CD4-positive, alpha-beta T cell treated with Interleukin-6 for 4 hours (primary cell): ENCODE measurements at places on chromosomes 1 and 21.

DNA sequence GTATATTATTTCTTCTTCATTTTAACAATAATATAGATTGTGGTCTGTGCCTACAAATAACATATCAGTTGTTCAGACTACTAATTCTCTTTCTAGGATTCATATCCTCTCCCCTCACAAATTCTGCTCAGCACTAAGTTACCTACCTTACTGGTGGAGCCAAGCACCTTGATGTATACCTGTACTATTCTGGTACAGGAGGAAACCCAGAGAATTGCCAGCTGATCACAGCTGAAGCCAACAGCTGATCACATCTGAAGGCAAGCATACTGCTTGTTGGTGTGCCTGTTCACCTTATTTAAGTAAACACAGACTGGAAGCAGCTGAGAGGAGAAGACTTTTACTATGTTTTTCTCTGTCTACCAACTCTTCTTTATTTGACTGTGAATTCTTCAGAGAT lies 101.8 kb downstream of the PBX1 start:
- DNase-seq, result no peak

GRCh38 chr1:38803647-38804046 lies 55.9 kb downstream of the RRAGC start:
- DNase-seq, result no peak

DNA sequence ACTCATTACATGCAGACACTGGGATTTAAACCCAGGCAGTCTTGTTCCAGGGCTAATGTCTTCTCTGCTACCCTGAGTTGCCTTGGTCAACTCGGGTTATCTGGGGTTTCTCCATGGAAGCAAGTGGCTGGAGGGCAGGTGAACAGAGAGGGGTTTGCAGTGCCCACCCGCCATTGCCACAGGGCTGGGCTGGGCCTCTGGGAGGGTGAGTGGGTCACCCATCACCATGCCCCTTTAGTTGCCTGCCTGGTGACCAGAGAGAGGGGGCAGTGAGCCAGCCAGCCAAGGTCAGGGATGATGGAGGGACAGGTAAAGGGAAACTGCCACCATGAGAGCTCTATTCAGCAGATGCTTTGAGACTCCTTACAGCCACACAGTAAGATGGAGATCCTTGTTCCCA lies 53.2 kb downstream of the GRIK3 start:
- no peak for DNase-seq

GRCh38 chr1:54701066-54701465 lies 14.6 kb upstream of the TTC4 start:
- DNase-seq, result no peak

- DNase-seq, result no peak
Measured at GRCh38 chr1:89356658-89357400, 7.0 kb upstream of the GBP6 start.

DNA sequence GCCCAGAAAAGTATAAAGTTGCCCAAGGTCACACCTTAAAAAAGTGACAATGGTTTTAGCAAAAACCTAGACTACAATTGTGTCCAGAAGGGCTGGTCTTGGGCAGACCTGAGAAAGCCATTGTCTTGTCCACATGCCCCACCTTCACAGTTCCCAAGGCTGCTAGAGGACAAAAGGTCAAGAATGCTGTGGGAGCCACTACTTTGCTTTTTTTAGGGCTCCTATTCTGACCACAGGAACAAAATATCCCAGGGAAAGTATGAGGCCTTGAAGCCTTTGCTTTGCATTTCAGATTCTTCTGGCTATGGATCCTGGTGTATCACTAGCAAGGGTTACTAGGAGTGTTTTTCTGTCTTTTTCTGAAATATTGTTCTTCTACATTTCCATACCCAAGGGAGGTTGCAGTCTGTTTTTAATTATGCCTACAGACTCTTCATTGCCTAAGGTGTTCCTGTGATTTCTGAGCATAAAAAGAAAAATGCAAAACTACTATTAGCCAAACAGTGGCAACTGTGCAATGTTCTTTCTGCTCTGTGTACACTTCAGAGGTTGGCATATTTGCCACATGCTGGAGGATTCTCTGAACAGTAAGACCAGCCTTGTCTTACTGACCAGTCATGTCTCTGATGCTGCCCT lies 10.7 kb downstream of the C1orf162 start:
- no peak for DNase-seq

DNA sequence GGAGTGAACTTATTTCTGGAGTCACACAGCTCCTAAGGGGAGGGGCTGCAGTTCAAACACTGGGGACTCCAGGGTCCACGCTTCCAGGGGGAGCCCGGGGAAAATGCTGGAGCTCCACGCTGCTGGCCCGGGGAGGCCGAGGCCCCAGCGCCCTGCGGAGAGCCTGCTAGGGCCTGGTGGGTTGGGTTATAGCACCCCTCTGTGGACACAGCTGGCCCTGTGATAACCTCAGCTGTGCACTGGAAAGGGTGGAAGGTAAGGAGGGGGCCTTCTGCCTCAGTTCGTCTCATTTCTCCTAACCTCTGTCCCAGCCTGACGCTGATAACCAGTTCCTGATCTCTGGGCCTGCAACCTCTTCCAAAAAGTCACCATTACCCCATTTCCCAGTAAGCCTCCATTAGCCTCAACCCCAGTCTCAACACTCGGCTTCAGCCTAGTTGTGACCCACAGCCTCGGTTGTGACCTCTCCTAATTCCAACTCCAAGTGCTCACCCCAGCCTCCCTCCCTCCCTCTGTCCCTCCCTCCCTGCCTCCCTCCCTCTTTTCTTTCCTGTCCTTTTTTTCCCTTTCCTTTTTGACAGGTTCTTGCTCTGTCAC lies 7.1 kb downstream of the NBL1 start:
- DNase-seq, result peak; percentile 65

DNA sequence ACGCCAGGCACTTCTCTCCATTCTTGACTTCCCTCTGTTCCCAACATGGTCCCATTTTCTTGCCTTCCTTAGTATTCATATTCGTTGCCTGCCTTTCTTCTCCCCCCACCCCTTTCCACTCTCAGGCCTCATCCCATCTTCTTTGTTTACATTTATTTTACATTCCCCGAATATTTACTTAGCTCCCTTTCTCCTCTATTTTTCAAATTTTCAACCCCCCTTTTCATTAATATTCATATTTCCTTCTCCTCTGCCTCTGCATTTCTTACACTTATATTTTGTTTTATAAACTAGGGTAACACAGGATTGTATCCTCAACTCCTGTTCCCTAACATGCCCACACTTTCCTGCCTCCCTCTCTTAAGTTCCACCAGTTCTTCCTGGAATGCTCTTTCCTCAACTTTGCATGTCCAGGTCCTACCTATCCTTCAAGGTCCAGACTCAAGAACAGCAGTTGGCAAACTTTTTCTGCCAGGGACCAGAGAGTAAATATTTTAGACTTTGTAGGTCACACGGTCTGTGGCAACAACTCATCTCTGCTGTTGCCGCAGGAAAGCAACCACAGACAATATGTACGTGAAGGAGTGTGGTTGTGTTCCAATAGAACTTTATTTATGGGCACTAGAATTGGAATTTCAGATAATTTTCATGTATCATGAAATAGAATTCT lies 29.8 kb upstream of the A3GALT2 start:
- DNase-seq, result no peak

DNA sequence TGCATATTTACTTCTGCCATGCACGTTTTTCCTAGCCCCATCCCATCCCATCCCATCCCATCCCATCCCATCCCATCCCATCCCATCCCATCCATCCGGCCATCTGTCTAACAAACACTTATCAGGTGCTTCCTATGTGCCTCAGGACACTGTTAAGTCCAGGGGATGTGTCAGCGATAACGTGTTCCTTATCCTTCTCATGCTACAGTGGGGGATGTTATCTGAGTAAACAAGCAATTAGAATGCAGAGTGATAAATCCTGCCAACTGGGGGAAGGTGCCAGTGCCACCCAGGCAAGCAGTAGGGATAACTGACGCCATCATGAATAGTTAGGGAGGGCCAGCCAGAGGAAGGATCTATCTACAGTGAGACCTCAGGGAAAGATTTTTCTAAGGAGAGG lies 304.2 kb downstream of the CAMTA1 start:
- no peak for DNase-seq

- DNase-seq, result no peak
Measured at GRCh38 chr1:203049576-203050180, 23.4 kb downstream of the PPFIA4 start.

- DNase-seq, result no peak
Measured at GRCh38 chr1:11568687-11569086, 85.5 kb downstream of the FBXO2 start.

GRCh38 chr21:38126666-38127303 lies 130.0 kb upstream of the KCNJ15 start:
- peak; percentile 43 for DNase-seq

DNA sequence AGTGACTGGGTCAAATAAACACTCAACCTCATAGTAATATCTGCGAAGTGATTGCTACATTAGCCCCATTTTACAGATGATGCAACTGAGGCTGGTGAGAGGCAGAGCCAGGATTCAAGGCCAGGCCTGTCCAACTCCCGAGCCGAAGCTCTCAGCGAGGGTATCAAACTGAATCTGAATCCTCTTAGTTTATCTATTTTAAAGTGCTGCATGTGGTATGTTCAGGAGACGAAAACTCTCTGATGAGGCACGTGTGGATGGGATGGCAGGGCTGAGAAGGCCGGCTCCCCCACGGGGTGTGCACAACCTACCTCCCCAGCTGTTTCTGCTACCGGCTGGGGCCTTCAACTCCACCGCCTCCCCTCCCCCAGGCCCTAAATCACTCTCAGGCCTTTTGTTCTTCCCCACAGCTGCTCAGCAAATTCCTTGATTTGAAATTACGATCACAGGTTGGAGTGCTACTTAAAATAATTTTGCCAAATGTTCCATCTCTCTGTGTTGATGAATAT lies 171.8 kb downstream of the TOMM20 start:
- no peak for DNase-seq

- DNase-seq, result no peak
Measured at GRCh38 chr1:92764116-92764515, 20.8 kb downstream of the EVI5 start.

DNA sequence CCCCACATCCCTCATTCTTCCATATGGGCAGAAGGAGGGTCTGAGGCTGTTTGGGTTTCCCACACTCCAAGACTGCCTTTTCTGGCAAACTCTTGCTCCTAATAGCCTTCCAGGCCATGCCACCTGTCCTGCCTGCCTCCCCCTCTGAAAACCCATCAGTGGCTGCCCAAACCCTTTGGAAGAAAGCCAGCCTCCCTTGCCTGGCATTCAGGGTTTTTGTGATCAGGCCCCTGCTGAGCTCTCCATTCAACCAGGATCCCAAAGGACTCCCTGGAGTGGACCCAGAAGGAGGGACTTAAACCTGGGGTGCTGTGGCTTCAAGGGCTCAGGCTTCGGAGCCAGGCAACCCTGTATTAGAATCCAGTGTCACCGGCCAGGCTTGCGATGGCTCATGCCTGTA lies 4.2 kb upstream of the GUCA2A start:
- DNase-seq, result no peak

- DNase-seq, result no peak
Measured at GRCh38 chr1:199157494-199157893, 518.7 kb downstream of the PTPRC start.

- DNase-seq, result no peak
Measured at GRCh38 chr1:209743145-209743482, 12.7 kb upstream of the TRAF3IP3 start.

DNA sequence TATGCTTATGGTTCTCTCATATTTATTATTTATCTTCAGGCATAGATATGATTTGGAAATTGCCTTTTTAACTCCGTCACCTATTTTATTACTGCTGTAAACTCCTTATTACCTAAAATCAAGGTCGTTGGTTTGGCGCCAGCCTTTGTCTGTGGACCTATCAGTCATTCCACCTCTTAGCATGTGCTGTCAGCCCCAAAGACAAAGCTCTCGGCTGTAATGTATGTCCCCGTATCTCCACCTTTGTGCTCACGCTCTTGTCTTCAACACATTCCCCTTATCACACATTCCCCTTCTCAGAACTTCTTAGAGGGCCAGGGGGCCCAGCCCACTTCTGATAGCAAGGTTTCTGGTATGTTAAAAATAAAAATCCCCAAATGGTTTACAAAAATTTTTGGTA lies 342.2 kb downstream of the RYR2 start:
- no peak for DNase-seq

DNA sequence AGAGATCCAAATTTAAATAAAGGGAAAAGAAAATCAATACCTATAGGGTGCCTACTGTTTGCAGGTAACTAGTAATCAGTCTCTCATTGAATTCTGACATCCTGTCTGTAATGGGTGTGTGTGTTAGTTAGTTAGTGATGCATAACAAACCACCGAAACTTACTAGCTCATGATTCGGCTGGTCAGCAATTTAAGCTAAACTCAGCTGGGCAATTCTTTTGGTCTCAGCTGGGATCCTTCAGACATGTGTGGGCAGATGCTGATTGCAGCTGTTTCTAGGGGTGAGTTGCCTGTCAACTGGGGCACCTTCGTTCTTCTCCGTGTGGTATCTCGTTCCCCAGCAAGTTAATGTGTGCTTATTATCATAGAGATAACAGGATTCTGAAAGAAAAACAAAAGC lies 40.2 kb upstream of the ZNF124 start:
- DNase-seq, result no peak

DNA sequence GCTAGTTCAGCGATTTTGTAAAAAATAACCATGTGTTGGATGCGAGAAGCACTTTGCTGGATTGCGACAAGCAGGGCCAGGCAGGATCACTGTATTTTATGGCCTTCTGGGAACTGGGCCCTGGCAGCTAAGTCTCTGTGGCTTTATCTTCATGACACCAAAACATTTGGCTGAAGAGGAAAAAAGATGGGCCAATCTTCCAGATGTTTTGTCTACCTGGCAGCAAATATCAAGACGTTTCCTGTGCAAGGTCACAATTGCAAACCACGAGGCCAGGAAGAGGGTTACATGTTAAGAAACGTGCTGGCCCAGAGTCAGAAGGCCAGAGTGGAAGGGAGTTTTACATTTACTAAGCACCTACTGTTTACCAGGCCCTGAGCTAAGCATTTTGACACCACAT lies 22.1 kb downstream of the GRIK3 start:
- no peak for DNase-seq

- DNase-seq, result no peak
Measured at GRCh38 chr1:212021563-212021962, 13.8 kb downstream of the INTS7 start.

- DNase-seq, result no peak
Measured at GRCh38 chr1:94038511-94038910, 82.4 kb downstream of the ABCA4 start.

GRCh38 chr1:243837907-243838535 lies 12.0 kb downstream of the AKT3 start:
- no peak for DNase-seq

DNA sequence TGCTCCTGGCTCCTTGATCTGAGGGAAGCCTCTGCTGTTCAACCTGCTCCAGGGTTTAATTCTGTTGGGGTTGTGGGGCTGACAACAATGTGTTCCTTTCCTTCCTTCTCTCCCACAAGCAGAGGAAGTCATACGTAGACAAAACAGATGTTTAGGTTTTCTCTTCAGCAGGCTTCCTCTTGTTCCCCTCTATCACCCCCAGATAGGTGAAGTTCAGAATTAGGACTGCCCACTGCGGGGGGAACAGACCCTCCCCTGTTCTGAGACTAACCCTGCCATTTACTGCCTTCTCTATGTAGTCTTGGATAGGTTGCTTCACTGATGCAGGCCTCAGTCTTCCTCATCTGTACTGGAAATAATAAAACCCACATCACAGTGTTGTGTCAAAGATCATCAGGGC lies 30.0 kb upstream of the NRDC start:
- DNase-seq, result no peak
